ENCODE measurements at places on chromosomes 6 and 20. TPM values are rescaled to one million over a fixed set of nuclear protein-coding genes. Genes with fewer than 3 reads are reported as not detected.

The RAET1E gene
- not detected for total RNA-seq

The IMPG1 gene
- not detected for total RNA-seq

The RNF144B gene
- total RNA-seq = 1.9 TPM

The KCNK17 gene
- not detected for total RNA-seq

The LY6G6F gene
- total RNA-seq = not detected

The FERMT1 gene
- total RNA-seq = 2.8 TPM

The C4A gene
- total RNA-seq = 20.7 TPM

The KCTD20 gene
- total RNA-seq = 68.5 TPM

The ROS1 gene
- total RNA-seq = not detected

The IRAK1BP1 gene
- 35.4 TPM for total RNA-seq

The SNAP25 gene
- 100 TPM for total RNA-seq

The HCK gene
- total RNA-seq = 2.2 TPM

The MLIP gene
- total RNA-seq = 10.6 TPM

The RSPO3 gene
- 23.5 TPM for total RNA-seq

The GSTA4 gene
- total RNA-seq = 133 TPM
